ENCODE measurements at places on chromosomes 1 and 21. TPM values are rescaled to one million over a fixed set of nuclear protein-coding genes. Genes with fewer than 3 reads are reported as not detected.

Gene BNIPL
- total RNA-seq, result 30.5 TPM

Gene PAPPA2
- total RNA-seq, result 0.05 TPM

Gene RGS8
- not detected for total RNA-seq

Gene FAM177B
- not detected for total RNA-seq

Gene FMO5
- total RNA-seq, result 2.7 TPM

Gene PIGP
- 26.9 TPM for total RNA-seq

Gene CD1E
- total RNA-seq, result not detected

Gene ILDR2
- total RNA-seq, result not detected

Gene FYB2
- not detected for total RNA-seq

Gene KCND3
- under 0.01 TPM for total RNA-seq

Gene GPR25
- not detected for total RNA-seq

Gene DNAI4
- 1.9 TPM for total RNA-seq

Gene OLFML3
- 0.65 TPM for total RNA-seq

Gene MACF1
- total RNA-seq, result 78.6 TPM

Gene TGFB2
- total RNA-seq, result 1.2 TPM

Gene TRNP1
- 35.4 TPM for total RNA-seq

Gene CYP4B1
- 3.3 TPM for total RNA-seq

Gene NBPF4
- not detected for total RNA-seq

Gene FMN2
- not detected for total RNA-seq

Gene ZNF684
- total RNA-seq, result 4.5 TPM

Gene FNDC10
- 5.6 TPM for total RNA-seq

Gene INSRR
- not detected for total RNA-seq

Gene PRDM16
- 2.0 TPM for total RNA-seq

Gene HEYL
- not detected for total RNA-seq

Gene AK4
- total RNA-seq, result 39.7 TPM

Gene SLAMF7
- 0.14 TPM for total RNA-seq

Gene LZIC
- 26.9 TPM for total RNA-seq

Gene CD160
- total RNA-seq, result not detected

Gene DIO1
- total RNA-seq, result 0.35 TPM

Gene LIN9
- total RNA-seq, result 5.0 TPM

Gene TINAGL1
- total RNA-seq, result 279 TPM

Gene ID3
- 248 TPM for total RNA-seq

Gene B3GALT2
- not detected for total RNA-seq

Gene SDE2
- 18.5 TPM for total RNA-seq

Gene PDE4B
- total RNA-seq, result 1.2 TPM

Gene SLC25A34
- total RNA-seq, result 0.14 TPM

Gene ARHGAP29
- total RNA-seq, result 13.6 TPM

Gene LRRC38
- not detected for total RNA-seq

Gene VANGL2
- 16.4 TPM for total RNA-seq

Gene SERTAD4
- 5.9 TPM for total RNA-seq

Gene NOTCH2NLA
- 38.5 TPM for total RNA-seq

Gene TAF1A
- 1.9 TPM for total RNA-seq

Gene TSPEAR
- total RNA-seq, result not detected

Gene NTMT2
- total RNA-seq, result not detected
